Lower lobe of right lung (tissue), 2 donors: ENCODE measurements at places on chromosomes 6 and 20. TPM values are rescaled to one million over a fixed set of nuclear protein-coding genes. Genes with fewer than 3 reads are reported as not detected.

DNA sequence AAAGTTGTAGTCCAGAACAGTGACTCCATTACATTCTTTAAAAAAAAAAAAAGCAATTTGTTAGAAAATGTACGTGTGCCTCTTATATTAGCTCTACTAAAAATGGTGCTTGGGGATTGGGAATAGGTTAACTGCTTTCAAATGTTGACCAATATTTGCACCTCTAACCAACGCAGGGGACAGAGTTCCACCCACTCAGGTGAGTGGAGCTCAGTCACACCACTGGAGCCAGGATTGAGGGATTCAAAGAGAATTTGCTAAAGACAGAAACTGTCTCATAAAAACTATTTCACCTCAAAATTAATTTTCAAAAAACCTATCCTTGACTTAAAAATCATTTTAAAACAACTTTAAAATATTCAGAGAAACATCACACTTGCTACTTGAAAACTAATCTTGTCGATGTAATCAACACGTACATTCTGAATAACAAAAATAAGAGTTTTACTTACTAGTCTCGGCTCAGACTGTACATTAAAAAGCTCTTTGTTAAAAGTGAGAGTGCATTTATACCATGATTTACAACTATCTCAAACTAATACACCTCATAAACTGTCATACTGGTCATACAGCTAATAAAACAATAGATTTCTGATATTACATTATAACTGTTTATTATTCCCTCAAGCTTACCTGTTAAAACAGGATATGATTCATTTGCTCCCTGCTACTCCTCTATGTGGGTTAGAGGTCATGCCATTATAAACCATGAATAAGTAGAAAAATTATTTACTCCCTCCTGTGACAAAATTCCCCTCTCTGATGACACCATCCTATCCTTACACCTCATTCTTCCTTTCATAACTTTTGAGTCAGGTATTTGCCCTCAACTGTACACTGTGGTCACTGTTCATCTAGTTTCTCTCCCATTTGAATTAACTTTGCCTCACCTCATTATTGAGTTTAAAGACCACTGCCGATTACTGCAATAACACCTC lies 88.6 kb downstream of the PDE10A start:
- no peak overlapping the region for H3K27ac ChIP-seq
- DNase-seq = no peak
- H3K4me3 ChIP-seq = no peak overlapping the region
- H3K4me1 ChIP-seq = no peaks in the 10 kb centered on the region
- no peaks in the 10 kb centered on the region for H3K27me3 ChIP-seq

GRCh38 chr20:62511300-62511914 lies 35.6 kb upstream of the GATA5 start:
- no peaks in the 10 kb centered on the region for H3K4me1 ChIP-seq
- H3K4me3 ChIP-seq = no peak overlapping the region
- H3K27me3 ChIP-seq = peaks cover 50% of the 10 kb centered on the region
- no peak overlapping the region for H3K27ac ChIP-seq
- H3K36me3 ChIP-seq = no peaks in the 10 kb centered on the region

DNA sequence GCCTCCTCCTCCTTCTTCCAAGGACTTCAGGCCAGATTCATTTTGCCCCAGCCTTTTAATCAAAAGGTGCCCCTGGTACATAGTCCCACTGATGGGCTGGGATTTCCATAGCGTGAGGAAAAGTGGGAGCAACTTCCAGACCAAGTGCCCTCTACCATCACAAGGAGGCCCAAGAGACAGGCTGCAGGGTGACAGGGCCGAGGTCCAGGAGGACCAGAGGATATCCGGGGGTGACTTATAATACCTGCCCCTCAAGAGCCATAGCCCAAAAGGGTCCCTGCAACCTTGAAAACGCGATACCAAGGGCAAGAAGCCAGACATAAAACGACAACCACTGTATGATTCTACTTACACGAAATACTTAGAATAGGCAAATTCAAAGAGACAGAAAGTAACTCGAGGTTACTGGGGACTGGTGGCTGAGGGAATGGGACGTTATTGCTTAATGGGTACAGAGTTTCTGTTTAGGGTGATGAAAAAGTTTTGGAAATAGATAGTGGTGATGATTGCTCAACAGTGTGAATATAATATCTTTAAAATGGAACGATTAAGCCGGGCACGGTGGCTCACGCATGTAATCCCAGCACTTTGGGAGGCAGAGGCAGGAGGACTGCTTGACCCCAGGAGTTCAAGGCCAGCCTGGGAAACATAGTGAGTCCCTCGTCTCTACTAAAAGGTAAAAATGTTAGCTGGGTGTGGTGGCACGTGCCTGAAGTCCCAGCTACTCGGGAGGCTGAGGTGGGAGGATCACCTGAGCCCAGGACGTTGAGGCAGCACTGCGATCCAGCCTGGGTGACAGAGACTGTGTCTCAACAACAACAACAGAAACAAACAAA lies 71.9 kb downstream of the NOL4L start:
- H3K36me3 ChIP-seq = no peaks in the 10 kb centered on the region
- no peak for DNase-seq
- no peak overlapping the region for H3K4me3 ChIP-seq
- peaks cover 36% of the 10 kb centered on the region for H3K4me1 ChIP-seq

- no peaks in the 10 kb centered on the region for H3K36me3 ChIP-seq
- no peak overlapping the region for H3K4me3 ChIP-seq
- H3K4me1 ChIP-seq = no peaks in the 10 kb centered on the region
- DNase-seq = no peak
Measured at GRCh38 chr6:145044641-145045246, 690.6 kb downstream of the EPM2A start.

DNA sequence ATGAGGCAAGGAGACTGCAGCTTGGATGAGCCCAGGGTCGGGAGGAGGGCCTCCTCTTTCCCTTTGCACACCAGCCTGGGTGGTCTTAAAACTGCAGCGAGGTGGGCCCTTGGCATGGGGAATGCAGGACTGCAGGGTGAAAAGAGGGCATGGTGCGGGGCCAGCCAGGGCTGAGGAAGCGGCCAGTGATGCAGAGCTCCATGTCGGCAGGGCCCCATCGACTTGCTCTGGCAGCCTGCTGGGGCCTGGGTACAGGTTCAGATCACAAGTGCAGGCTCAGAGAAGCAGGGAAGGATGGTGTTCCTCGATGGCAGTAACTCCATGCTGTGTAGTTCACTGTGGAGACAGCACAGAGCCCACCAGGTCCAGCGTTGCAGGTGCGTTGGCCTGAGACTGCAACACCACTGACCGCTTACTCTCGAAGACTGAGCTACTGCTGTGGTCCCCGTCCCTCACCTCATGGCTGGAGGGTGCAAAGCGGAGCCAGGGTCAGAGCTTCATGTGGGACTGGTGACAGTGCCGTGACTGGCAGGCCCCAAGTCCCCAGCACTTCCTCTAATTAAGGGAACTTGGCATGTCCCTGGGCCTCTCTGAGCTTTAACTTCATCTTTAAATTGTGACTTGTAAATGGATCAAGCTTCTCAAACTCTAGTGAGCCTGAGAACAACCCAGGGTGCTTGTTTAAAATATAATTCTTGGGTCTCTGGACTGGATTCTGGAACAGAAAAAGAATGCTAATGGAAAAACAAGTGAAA lies 223.2 kb downstream of the SYNDIG1 start:
- H3K4me1 ChIP-seq = no peaks in the 10 kb centered on the region
- no peak overlapping the region for H3K27ac ChIP-seq
- DNase-seq = no peak

DNA sequence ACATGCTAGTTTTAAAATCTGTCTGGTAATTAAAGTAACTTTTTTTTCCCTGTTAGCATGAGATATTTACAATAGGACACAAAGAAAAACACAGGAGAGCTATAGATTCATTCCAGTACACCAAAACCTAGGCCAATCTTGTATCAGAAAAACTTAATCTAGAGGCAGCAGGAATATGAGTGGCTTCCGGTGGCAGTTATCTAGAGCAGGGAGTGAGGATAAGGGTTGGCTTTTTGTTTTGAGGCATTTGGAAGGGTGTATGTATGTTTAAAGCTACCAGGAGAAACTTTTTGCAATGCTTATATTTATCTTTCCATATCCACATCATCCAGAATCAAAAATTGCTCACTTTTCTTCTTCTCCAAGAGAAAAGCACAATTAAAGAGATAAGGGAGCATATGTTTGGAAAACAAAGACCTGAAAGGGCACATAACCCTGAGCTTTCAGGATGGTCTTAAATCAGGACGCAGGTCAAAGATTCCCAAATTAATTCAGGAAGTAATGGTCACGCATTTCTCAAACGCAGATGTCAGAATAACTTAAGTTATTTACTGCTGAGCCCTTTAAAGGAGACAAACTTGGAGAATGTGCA lies 13.1 kb downstream of the TFAP2A start:
- H3K27ac ChIP-seq = no peak overlapping the region
- H3K4me1 ChIP-seq = peaks cover 11% of the 10 kb centered on the region
- no peaks in the 10 kb centered on the region for H3K36me3 ChIP-seq

DNA sequence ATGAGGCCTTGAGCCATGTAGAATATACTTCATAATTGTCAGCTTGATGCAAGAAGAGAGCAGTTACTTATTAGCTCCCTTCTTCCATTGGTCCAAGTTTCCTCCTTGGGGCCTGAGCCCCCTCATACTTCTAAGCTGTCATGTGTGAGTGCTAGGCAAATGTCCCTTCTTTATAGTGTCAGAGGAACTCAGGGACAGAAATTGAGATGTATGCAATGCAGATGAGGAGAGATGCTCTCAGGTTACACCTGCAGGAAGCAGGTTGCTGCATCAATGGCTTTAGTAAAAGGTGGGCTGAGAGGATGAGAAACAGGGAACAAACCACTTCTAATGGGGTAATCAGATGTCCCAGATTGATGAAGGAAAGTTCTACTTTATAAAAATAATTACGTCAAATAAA lies 6.7 kb upstream of the PDSS2 start:
- H3K27ac ChIP-seq = no peak overlapping the region
- H3K27me3 ChIP-seq = no peaks in the 10 kb centered on the region
- DNase-seq = no peak
- H3K36me3 ChIP-seq = no peaks in the 10 kb centered on the region

DNA sequence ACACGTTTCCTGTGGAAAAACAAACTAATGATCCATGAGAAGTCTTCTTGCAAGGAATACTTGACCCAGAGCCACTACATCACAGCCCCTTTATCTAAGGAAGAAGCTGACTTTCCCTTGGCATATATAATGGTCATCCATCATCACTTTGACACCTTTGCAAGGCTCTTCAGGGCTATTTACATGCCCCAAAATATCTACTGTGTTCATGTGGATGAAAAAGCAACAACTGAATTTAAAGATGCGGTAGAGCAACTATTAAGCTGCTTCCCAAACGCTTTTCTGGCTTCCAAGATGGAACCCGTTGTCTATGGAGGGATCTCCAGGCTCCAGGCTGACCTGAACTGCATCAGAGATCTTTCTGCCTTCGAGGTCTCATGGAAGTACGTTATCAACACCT lies 35.4 kb downstream of the GCNT2 start:
- H3K36me3 ChIP-seq = peaks cover 6% of the 10 kb centered on the region
- no peak overlapping the region for H3K27ac ChIP-seq
- H3K4me3 ChIP-seq = no peak overlapping the region
- peaks cover 5% of the 10 kb centered on the region for H3K4me1 ChIP-seq
- no peak for DNase-seq
- no peaks in the 10 kb centered on the region for H3K27me3 ChIP-seq

- no peak overlapping the region for H3K4me3 ChIP-seq
- H3K36me3 ChIP-seq = no peaks in the 10 kb centered on the region
- peaks cover 19% of the 10 kb centered on the region for H3K4me1 ChIP-seq
- no peak for DNase-seq
Measured at GRCh38 chr20:10540636-10541493, 105.8 kb downstream of the SLX4IP start.

- no peak overlapping the region for H3K27ac ChIP-seq
- no peaks in the 10 kb centered on the region for H3K27me3 ChIP-seq
- no peak overlapping the region for H3K4me3 ChIP-seq
- H3K36me3 ChIP-seq = peaks cover 40% of the 10 kb centered on the region
- H3K4me1 ChIP-seq = no peaks in the 10 kb centered on the region
- no peak for DNase-seq
Measured at GRCh38 chr6:125930765-125931418, 25.7 kb upstream of the HINT3 start.

- no peak overlapping the region for H3K4me3 ChIP-seq
- H3K36me3 ChIP-seq = peaks cover 41% of the 10 kb centered on the region
- no peak for DNase-seq
- H3K27ac ChIP-seq = no peak overlapping the region
- H3K27me3 ChIP-seq = no peaks in the 10 kb centered on the region
Measured at GRCh38 chr6:75882734-75883133, 133.7 kb downstream of the MYO6 start.

DNA sequence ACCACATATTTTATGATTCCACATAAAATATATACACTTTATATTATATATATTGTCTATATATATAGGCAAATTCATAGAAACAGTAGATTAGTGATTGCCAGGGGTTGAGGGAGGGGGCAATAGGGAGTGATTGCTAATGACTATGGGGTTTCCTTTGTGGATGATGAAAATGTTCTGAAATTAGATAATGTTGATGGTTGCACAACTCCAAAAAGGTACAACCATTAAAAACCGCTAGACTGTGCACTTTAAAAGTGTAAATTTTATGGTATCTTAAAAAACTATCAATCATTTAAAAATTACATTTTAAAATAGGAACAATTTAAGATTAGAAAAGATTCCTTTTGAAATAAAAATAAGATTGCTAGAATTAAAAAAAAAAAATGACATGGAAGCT lies 23.8 kb upstream of the CEP85L start:
- no peak overlapping the region for H3K4me3 ChIP-seq
- no peak overlapping the region for H3K27ac ChIP-seq

GRCh38 chr20:63568170-63568981 lies 5.7 kb downstream of the HELZ2 start:
- H3K36me3 ChIP-seq = peaks cover 47% of the 10 kb centered on the region
- peaks cover 22% of the 10 kb centered on the region for H3K4me1 ChIP-seq
- H3K27me3 ChIP-seq = no peaks in the 10 kb centered on the region
- H3K4me3 ChIP-seq = peak overlapping the region; percentile 32
- DNase-seq = no peak
- no peak overlapping the region for H3K27ac ChIP-seq

- peaks cover 35% of the 10 kb centered on the region for H3K36me3 ChIP-seq
- H3K4me3 ChIP-seq = no peak overlapping the region
- no peak for DNase-seq
- H3K27ac ChIP-seq = no peak overlapping the region
- no peaks in the 10 kb centered on the region for H3K4me1 ChIP-seq
Measured at GRCh38 chr20:2858591-2858990, 14.7 kb upstream of the PTPRA start.

DNA sequence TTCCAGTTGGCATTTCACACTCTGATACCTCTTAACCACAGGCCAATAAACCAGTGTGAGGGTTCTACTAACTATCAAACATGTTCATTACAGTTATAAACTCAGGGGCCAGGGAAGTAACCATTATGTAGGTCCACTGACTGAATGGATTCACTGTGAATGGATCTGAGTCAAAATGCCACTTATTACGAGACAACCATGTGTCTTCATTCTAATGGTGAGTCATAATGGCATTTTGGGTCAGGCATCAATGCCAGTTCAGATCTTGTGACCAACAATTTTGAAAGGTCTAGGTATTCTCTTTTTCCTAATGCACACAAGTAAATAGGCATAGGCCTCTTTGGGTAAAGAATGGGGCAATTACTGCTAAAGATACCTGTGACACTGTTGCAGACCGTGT lies 112.2 kb upstream of the HEY2 start:
- H3K4me1 ChIP-seq = no peaks in the 10 kb centered on the region
- H3K27ac ChIP-seq = no peak overlapping the region
- H3K27me3 ChIP-seq = no peaks in the 10 kb centered on the region
- DNase-seq = no peak
- no peaks in the 10 kb centered on the region for H3K36me3 ChIP-seq
- no peak overlapping the region for H3K4me3 ChIP-seq

PARD6B gene
- total RNA-seq = 32.5 TPM

HLA-DRA gene
- 2,056 TPM for total RNA-seq

CDKN1A gene
- 71.0 TPM for total RNA-seq

PXMP4 gene
- total RNA-seq = 60.5 TPM

RBPJL gene
- not detected for total RNA-seq
